ENCODE measurements at places on chromosomes 4 and X.

GRCh38 chr4:119189638-119190037 lies 22.9 kb upstream of the USP53 start:
- DNase-seq = peak; percentile 31

- DNase-seq = no peak
These were observed 29.6 kb downstream of the STX18 start for GRCh38 chr4:4512282-4512681.

GRCh38 chr4:87839592-87839946 lies 6.8 kb downstream of the MEPE start:
- no peak for DNase-seq

GRCh38 chrX:123961268-123962005 lies at the start of gene STAG2:
TSS of gene STAG2 (plus strand) at chrX:123961706. CDS start at chrX:124022628, 60,922 bp downstream.
- peak; percentile 91 for DNase-seq

DNA sequence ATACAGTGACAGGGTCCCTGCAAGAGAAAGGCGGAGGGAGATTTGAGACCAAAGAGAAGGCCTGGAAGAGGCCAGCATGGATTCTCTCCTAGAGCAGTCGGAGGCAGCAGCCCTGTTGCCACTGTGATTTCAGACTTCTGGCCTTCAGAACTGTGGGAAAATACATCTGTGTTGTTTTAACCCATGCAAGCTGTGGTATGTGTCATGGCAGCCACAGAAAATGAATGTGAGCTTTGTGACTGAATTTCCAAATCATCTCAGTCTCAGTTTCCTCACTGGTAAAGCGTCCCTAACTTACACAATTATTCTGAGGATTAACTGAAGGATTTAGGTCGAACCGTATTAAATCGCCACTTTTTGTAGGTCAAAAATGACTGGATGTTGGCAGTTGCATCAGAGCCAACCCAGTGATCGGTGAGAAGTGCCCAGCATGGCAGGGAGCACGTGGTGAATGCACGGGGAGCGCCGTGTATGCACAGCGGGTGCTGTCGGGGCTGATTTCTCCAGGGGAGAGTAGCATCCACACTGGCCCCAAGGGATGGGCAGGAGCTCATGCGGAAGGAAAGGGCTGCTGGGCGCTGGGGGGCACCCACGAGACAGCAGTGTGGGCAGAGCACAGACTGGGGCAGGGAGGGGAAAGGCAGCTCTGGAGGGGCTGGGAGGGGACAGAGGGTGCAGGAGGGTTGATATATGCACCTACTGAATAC lies 23.8 kb upstream of the NSG1 start:
- DNase-seq = no peak

GRCh38 chr4:84750960-84751283 lies 168.0 kb downstream of the CDS1 start:
- peak; percentile 59 for DNase-seq

DNA sequence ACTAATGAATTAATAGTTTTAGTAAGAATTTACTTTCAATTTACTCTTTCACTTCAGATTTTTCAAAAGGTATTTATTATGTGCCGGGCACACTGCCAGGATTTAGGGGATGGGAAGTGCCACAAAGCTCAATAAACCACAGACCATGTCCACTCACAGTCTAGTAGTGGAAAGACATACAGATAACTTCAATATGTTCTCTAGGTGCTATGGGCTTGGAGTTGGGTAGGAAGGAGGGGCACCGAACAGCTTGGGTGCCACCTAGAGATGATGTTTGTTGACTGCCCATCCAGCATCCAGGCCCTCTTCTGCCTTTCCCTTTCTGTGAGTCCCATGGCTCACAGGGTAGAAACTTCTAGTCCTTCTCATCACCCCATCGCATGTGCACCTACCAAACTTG lies 17.8 kb downstream of the MFAP3L start:
- DNase-seq = peak; percentile 72

DNA sequence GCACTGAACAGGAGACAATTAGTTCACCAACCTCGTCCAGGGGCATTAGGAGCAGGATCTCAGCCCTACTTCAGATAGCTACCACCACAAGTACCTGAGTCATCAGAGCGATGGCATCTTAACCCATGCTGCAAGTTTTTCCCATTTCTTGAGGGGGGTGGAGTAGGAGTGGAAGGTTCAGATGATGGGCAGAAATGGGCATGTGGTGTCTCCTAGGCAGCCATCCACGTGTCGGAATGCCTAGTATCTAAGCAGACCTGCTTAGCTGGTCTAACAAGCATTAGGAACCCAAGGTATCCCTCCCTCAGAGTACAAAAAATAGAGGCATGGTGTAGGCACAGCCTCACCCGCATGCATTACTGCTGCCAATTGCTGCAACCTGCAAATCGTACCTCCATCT lies 159.1 kb upstream of the DGKK start:
- DNase-seq = no peak

GRCh38 chr4:84718699-84719098 lies 135.8 kb downstream of the CDS1 start:
- no peak for DNase-seq

GRCh38 chr4:37188100-37188499 lies 56.4 kb upstream of the NWD2 start:
- DNase-seq = peak; percentile 26

GRCh38 chrX:110086916-110087484 lies 84.1 kb downstream of the TMEM164 start:
- DNase-seq = peak; percentile 82

DNA sequence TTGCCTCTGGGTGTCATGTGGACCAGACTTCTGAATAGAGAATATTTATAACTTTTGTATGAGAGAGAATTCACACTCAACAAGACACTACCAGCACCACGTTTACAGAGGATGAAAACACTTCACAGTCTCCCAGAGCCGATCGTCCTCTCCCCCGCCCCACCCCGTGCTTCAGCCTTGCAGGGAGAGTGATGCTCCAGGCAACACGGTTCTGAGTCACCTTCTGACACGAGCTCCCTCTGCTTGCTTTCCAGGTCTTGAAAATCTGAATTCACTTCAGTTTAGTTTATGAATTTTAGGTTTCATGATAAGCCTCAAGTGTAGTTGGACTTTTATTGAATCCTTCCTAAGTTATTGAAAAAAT lies 59.8 kb downstream of the CPLX1 start:
- DNase-seq = no peak

DNA sequence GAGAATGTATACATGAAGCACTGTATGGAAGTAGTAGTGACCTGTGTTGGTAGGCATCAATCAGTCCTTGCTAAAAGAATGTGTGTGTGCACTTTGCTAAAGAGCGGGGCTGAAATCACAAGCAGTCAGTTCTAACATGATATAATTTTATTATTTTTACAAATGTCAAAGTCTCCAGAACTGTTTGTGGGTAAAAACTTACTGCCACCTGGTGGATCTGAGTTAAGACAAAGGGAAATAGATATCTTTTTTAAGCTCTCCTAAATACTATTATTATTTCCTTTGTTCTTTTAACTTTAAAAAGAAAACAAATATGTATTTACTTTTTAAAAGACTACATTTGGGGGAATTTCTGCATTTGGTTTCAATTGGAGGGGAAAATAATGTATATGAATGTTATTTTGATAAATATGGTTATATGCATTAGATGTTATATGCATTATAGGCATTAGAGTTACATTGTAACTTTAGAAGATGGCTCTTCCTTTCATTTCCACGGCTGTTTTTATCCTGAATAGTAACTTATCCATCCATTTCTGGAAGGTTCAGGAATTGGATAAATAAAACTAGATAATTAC lies 7.8 kb upstream of the CLOCK start:
- peak; percentile 70 for DNase-seq

- DNase-seq = peak; percentile 78
These were observed 3.1 kb downstream of the ZGRF1 start for GRCh38 chr4:112633477-112634235.

GRCh38 chr4:87025614-87026041 lies 90.8 kb downstream of the AFF1 start:
- no peak for DNase-seq

GRCh38 chrX:121195719-121196118 lies 148.3 kb downstream of the GLUD2 start:
- no peak for DNase-seq

- DNase-seq = peak; percentile 76
These were observed 84.3 kb upstream of the WDR1 start for GRCh38 chr4:10200869-10201268.

- peak; percentile 3 for DNase-seq
These were observed 54.1 kb downstream of the HOPX start for GRCh38 chr4:56626963-56627362.

GRCh38 chr4:175139205-175139604 lies 221.0 kb downstream of the ADAM29 start:
- DNase-seq = no peak

DNA sequence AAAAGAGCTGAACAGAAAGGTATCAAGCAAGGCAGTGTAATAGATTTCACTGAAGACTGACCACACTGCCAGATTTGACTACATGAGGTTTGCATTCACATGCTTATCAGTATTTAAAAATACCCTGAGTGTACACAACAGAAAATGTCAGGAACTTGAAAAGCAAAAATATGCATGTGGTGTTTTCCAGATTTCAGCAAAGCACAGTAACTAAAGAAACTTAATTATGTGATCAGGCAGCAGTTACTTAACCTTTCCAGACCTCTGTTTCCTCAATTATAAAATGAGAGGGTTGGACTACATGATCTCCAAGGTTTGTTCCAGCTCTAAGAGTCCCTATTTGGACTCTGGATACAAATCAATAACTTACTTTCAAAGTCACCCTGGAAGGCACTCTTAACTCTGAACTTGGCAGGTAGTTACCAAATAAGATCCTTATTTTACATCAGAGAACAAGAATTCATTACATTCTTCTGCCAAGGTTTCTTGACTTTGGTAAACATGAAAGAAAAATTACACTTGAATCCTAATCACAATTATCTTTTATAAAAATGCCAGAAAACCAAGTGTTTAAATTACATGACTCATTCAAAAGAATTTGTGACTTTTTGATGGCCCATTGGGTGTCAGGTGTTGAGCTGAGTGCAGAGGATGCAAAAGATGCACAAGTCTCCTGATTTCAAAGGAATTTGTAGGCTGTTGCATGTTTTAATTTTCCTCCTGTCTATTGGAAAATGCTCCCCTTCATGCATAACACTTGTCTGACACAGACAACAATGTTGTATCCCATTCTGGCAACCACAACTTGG lies 241.6 kb downstream of the MGST2 start:
- DNase-seq = peak; percentile 20

- no peak for DNase-seq
These were observed 1150.1 kb downstream of the STIM2 start for GRCh38 chr4:28010577-28011240.

GRCh38 chr4:8725071-8725841 lies 132.7 kb downstream of the CPZ start:
- DNase-seq = no peak

DNA sequence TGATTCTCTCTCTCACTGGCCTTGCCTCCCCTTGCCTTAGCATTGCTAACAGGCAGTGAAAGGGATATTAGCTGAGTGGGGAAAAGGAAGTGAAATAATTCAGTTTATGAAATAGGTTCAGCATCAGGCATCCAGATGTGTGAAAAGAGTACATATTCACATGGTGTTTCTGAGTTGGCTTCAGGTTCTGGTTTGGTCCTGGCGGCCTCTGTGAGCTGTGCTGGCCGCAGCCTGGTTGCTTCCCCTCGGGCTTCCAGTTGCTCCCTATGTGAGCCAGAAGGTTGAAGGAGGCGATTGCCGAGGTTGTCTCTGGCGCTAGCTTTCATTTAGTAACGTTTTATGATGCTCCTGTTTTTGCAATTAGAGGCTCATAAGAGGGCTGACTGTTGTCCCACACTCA lies 99.1 kb upstream of the TLR2 start:
- DNase-seq = no peak

GRCh38 chr4:70863099-70863790 lies 23.6 kb upstream of the GRSF1 start:
- DNase-seq = no peak

GRCh38 chr4:97812768-97813167 lies 330.5 kb downstream of the STPG2 start:
- DNase-seq = no peak

DNA sequence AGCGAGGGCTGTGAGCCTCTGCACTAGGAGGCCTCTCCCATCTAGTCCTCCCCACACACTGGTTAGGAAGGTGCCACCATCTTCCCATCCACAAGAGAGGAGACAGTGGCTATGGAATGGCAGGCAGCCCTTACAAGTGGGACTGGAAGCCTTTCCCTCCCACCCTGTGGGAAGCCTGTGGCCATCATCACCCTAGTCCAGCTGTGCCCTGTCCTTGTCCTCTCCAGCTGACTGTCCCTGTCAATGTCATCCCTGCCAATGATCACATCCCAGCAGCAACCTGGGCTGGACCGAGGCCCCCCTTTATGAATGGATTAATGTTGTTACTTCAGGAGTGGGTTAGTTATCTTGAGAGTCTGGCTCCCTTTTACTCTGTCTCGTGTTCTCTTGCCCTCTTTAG lies 52.8 kb downstream of the NYX start:
- DNase-seq = no peak

GRCh38 chr4:70443329-70443728 lies 28.7 kb upstream of the MUC7 start:
- no peak for DNase-seq

GRCh38 chr4:7430368-7430964 lies 4.3 kb downstream of the PSAPL1 start:
- DNase-seq = no peak

DNA sequence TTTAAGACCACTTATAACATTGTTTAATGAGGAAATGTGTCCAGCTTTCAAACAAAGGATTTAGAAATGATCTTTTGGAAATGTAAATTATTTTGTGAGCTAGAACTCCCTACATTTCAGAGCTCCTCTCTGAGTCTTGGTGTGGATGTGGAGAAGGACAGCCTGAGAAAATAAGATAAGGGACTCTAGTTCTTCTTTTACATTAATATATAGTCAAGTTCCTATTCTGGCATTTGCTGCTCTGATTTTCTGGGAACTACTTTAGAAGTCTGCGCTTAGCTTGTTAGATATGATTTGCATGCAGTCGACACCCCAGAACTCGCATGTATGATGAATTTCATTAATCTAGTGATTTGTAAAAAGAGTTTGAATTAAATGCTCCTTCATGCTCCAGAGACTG lies 45.5 kb downstream of the TSPAN7 start:
- peak; percentile 72 for DNase-seq

- DNase-seq = peak; percentile 29
These were observed 60.3 kb upstream of the HSD17B10 start for GRCh38 chrX:53494436-53494835.

DNA sequence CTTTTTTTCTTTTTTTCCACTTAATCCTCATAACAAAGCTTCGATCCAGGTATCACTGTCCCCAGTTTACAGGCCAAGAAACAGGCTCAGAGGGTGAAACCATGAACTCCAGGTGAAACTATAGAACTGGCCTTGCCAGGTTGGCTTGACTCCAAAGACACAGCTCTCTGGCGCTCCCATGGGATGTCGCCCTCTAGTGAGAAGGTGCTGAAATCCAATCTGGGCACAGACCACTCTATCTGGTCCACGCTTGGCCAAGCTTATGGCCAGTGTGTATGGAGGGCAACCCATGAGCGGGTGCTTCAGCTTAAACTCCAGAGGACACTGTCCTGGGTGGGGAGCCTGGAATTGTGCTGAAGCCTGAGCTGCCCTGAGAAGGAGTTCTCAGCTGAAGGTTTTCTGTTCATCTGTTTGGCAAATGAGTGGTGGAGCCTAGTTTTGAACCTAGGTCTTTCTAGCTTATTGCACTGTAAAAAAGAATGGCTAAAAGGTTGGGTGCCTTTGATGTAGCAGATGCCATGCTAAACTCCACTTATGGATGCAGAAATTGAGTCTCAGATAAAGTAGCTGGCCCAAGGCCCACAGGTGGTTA lies 70.5 kb downstream of the SEL1L3 start:
- DNase-seq = peak; percentile 49

GRCh38 chrX:19860571-19860970 lies 26.8 kb downstream of the SH3KBP1 start:
- no peak for DNase-seq

All from OCI-M1 (cell line).